Transverse colon (tissue), 4 donors: ENCODE measurements at places on chromosomes 2 and 18. TPM values are rescaled to one million over a fixed set of nuclear protein-coding genes. Genes with fewer than 3 reads are reported as not detected.

PASK gene
- total RNA-seq, result 28.3 TPM

FIGN gene
- total RNA-seq, result 1.2 TPM

CMPK2 gene
- total RNA-seq, result 4.9 TPM

PKDCC gene
- 63.7 TPM for total RNA-seq

TLX2 gene
- total RNA-seq, result 0.96 TPM

TXNDC2 gene
- not detected for total RNA-seq

POTEC gene
- under 0.01 TPM for total RNA-seq

YIPF4 gene
- 11.7 TPM for total RNA-seq

MC4R gene
- total RNA-seq, result not detected

RAB6C gene
- 0.16 TPM for total RNA-seq

RUFY4 gene
- not detected for total RNA-seq

DSG1 gene
- total RNA-seq, result 0.16 TPM

TWIST2 gene
- total RNA-seq, result 15.5 TPM

VWC2L gene
- 0.32 TPM for total RNA-seq

LYPD6B gene
- 3.1 TPM for total RNA-seq

KIF1A gene
- total RNA-seq, result 0.40 TPM

MEIS1 gene
- 30.7 TPM for total RNA-seq

C1QL2 gene
- total RNA-seq, result not detected

SP5 gene
- 0.41 TPM for total RNA-seq

RPRM gene
- total RNA-seq, result 3.2 TPM

SRD5A2 gene
- total RNA-seq, result not detected

ZNF804A gene
- 1.00 TPM for total RNA-seq

RPL31 gene
- 258 TPM for total RNA-seq

KCNE4 gene
- total RNA-seq, result 2.2 TPM

SCN7A gene
- total RNA-seq, result 22.2 TPM
